ENCODE measurements at places on chromosomes 7 and 10.

GRCh38 chr7:86313842-86314241 lies 329.9 kb upstream of the GRM3 start:
- DNase-seq = no peak

DNA sequence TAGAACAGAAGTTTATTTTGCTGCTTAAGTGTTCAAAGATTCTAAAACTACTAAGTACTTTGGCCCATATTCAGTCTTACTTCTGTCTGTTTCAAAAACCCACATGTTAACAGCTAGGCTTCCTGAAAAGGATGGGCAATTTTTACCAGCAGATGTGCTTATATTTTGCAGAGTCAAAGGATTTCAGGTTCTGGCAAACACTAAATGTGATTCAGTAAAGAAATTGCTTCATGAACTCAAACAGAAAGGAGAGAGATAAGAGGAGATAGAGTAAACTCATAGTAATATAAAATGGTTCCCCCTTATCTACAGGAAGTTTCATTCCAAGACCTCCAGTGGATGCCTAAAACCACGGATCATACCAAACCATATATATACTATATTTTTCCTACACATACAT lies 248.5 kb downstream of the AGMO start:
- DNase-seq = no peak

DNA sequence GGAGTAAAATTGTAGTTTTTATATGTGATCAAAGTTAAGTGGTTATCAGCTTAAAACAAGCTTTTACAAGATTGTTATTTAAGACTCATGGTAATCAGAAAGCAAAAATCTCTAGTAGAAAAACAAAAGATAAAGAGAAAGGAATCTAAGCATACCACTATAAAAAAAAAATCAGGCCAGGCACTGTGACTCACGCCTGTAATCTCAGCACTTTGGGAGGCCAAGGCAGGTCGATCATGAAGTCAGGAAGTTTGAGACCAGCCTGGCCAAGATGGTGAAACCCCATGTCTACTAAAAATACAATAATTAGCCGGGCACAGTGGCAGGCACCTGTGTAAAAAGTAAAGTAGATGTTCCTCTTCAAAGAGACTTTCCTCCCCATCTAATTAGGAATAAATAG lies 265.9 kb upstream of the NRP1 start:
- DNase-seq = peak; percentile 61

DNA sequence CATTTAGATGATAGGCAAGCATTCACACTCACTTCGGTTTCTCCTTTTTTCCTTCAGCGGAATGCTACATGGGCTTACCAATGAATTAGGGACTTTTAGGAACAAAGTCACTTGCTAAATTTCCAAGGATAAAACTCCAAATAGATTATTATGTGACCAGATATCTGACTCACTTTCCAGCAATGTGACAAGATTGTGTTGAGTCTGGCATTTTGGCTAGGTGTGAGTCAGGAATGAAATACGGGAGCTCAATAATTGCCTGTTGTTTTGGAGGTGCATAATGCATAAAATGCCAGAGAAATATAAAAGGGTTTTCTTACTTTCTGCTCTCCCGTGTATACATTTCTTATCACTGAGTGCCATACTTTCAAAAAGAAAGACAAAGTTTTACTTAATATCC lies 721.1 kb downstream of the KCNMA1 start:
- DNase-seq = no peak

- DNase-seq = no peak
Observed at GRCh38 chr7:15057272-15057671, 154.7 kb upstream of the DGKB start.

GRCh38 chr7:111529507-111530355 lies 32.6 kb downstream of the IMMP2L start:
- DNase-seq = peak; percentile 13

- peak; percentile 59 for DNase-seq
Observed at GRCh38 chr7:38751416-38751815, 120.2 kb upstream of the AMPH start.

GRCh38 chr7:29424984-29425309 lies 138.7 kb upstream of the PRR15 start:
- no peak for DNase-seq

- peak; percentile 79 for DNase-seq
Observed at GRCh38 chr10:78025685-78026364, 3.5 kb downstream of the POLR3A start.

GRCh38 chr7:77200542-77200941 lies 923 bp upstream of the FGL2 start:
- DNase-seq = no peak

DNA sequence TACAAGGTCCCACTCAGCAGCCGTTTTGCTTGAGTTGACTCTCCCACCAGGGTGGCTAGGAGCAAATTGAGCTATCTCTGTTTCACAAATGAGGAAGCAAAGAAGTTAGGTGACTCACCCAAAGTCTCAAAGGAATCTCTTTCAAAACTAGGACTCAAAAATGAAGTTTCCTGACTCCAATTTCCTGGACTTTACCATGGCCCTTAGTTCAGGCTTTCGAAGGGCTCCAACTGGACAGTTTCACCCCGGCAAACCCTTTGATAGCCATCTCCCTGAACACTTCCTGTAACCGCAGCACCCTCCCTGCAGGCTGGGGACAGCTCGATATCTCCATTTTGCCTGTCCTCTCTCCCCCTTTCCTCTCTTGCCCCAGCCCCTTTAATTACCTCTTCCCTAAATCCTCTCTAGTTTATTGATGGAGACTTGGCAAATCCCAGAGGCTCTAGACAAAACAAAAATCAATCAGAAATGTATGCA lies 4.7 kb upstream of the AFAP1L2 start:
- peak; percentile 47 for DNase-seq

- DNase-seq = peak; percentile 52
Observed at GRCh38 chr10:65294329-65294728, 1631.5 kb upstream of the LRRTM3 start.

DNA sequence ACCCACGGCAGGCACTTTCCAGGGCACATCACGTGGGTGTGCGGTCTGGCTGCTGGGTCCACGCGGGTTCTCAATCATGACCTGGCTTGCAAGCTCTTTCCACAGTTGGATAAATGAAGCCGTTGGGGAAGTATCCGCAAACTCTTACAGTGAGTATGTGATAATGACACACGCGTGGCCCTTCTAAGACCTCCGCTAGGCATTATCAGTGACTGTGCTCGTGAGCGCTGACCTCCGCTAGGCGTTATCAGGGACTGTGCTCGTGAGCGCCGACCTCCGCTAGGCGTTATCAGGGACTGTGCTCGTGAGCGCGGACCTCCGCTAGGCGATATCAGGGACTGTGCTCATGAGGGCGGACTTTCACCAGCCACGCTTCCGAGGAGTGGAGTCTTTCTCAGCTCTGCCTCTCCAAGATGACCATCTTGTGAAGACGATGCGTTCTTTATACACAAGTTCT lies 107.0 kb downstream of the WDR37 start:
- DNase-seq = no peak

GRCh38 chr10:105650306-105650705 lies 1009.2 kb downstream of the SORCS3 start:
- DNase-seq = no peak

DNA sequence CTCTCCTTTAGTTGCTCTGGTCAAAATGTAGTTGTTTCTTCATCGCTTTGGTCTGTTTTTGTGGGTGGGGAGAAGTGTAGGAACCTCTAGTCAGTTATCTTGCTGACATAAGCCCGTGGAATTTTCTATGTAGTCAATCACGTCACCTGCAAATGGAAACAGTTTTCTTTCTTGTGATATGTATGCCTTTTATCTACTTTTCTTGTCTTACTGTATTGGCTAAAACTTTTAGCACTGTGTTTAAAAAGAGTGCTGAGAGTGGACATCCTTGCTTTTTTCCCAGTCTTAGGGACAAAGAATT lies 42.3 kb downstream of the AKR1E2 start:
- no peak for DNase-seq

- DNase-seq = peak; percentile 19
Observed at GRCh38 chr10:35735412-35735811, 93.3 kb upstream of the FZD8 start.

- DNase-seq = peak; percentile 4
Observed at GRCh38 chr7:90552521-90552920, 43.6 kb upstream of the CDK14 start.

DNA sequence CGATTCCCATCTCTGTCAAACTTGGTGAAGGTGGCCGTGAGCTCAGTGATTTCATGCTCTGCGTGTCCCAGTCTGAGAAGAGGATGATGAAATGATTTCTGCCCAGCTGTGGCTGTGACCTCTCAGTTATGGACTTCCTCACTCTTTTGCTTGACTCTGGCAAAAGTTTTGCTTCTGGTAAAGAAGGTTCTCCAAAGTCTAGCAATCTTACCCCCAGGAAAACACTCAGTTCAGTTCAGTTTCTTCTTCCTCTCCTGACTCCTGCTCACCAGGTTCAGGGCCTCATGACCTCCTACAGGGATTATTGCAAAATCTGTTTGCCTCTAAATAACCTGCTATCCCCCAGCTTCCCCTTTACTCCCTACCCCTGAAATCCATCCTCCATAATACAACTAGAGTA lies 4.9 kb upstream of the BLOC1S2 start:
- DNase-seq = no peak

Measured in fibroblast of skin of back (primary cell).